ENCODE measurements at places on chromosomes 13 and 19.

GRCh38 chr13:100497389-100497788 is 91.2 kb downstream of the GGACT start:
- DNase-seq = no peak

- no peak for DNase-seq
Observed at GRCh38 chr13:101305981-101306411, 110.3 kb downstream of the NALCN start.

DNA sequence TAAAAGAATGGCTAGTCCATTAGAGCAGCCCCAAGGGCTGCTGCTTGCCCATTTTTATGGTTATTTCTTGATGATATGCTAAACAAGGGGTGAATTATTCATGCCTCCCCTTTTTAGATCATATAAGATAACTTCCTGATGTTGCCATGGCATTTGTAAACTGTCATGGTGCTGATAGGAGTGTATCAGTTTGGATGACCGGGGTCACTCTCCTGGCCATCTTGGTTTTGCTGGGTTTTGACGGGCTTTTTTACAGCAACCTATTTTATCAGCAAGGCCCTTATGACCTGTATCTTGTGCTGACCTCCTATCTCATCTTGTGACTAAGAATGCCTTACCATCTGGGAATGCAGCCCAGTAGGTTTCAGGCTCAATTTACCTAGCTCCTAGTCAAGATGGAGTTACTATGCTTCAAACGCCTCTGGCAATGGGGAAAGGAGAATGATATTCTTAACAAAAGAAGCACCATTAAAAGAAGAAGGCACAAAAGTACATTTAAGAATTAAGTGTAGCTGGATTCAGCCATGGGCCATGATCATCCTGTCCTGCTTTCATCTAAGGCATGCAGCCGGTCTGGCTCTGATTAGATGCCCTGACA is 1156.0 kb downstream of the PCDH9 start:
- DNase-seq = no peak

GRCh38 chr19:5798244-5798643 is 6.6 kb upstream of the NRTN start:
- no peak for DNase-seq

GRCh38 chr13:109836629-109837607 is 50.5 kb upstream of the IRS2 start:
- no peak for DNase-seq

DNA sequence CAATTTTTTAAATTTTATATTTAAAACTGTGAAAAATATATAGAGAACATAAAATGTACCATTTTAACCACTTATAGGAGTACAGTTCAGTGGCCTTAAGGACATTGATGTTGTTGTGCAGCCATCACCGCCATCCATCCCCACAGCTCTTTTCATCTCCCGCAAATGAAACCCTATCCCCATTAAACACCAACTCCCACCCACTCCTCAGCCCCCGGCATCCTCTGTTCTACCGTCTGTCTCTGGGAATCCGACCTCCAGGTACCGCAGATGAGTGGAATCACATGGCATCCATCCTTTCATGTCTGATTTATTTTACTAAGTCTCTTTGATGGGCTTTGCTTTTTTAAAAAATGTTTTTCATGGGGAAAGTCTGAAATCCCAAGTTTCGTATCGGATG is 23.8 kb upstream of the SMIM17 start:
- no peak for DNase-seq

Measured in activated CD4-positive, alpha-beta T cell treated with anti-CD3 and anti-CD28 coated beads, Interleukin-2, amount 50 U/mL, for 24 hours (primary cell).